Daoy (cell line): ENCODE measurements at places on chromosomes 5 and 9. TPM values are rescaled to one million over a fixed set of nuclear protein-coding genes. Genes with fewer than 3 reads are reported as not detected.

Gene DRD1
- 0.06 TPM in 2 replicates for total RNA-seq

DNA sequence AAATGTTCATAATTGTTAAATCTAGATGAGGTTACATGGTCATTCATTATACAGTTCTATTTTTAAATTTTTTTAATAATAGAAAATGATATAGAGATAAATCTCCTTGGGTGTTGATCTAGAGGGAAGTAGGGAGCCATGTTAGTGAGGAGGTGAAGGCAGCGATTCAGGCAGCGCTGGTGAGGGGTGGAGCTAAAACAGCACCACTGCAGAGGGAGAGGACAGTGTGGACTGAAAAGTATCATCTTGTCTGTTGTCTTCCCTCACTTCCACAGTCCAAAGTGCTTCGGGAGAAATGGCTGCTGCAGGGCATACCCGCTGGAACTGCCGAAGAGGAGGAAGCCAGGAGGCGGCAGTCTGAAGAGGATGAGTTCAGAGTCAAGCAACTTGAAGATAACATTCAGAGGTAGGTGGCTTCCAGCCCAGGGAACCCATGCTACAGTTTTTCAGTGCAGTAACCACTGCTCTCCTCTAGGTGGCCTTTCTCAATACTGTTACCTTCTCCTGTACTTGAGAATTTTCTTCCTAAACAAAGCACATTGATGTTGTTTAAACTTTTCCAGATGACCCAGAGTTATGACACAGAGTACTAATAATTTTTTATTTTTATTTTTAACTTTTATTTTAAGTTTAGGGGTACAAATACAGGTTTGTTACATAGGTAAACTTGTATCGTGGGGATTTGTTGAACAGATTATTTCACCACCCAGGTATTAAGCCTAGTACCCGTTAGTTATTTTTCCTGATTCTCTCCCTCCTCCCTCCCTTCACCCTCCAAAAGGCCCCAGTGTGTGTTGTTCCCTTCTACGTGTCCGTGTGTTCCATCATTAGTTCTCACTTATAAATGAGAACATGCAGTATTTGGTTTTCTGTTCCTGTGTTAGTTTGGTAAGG, 100.5 kb downstream of the PALM2AKAP2 start:
- peak; percentile 26 for DNase-seq

DNA sequence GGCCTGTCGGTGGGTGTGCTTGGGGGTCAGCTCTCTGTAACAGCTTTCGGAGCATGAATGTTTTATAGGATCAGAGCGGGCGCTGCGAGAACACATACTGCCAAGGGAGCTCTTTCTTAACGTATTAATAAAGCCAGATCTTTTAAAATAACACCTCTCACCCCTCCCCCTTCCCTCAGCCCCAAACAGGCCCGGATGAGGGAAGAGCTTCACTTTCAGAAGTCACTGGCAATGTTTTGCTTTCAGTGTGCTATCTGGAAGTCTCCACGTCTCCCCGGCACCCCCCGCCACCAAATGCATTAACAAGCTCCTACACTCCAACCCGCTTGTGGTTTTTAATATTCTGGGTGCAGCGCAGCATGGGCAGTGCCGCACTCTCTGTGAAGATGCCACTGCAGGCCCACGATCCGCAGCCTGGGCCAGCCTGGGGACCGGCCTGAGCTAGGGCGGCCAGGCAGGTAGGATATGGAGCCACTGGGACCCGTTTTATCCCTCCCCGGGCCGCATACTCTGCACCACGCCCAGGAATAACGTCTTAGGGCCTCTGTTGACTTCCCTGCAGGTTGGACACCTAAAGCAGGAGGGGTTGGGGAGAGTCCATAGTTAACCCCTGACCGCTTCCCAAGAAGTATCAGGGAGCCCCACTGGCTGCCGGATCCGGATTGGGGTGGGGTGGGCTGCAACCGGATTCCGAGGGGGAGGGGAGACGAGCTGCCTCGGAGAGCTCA, 12.6 kb downstream of the NR2F1 start:
- DNase-seq, result no peak

GRCh38 chr9:133448487-133448972, 11.2 kb upstream of the CACFD1 start:
- no peak for DNase-seq

- no peak for DNase-seq
Observed at GRCh38 chr5:98464737-98465330, 308.6 kb upstream of the RGMB start.

GRCh38 chr9:109171926-109172325, 4.9 kb upstream of the FRRS1L start:
- peak; percentile 88 for DNase-seq

- DNase-seq, result peak; percentile 88
Observed at GRCh38 chr5:458547-459353, 15.8 kb downstream of the EXOC3 start.

DNA sequence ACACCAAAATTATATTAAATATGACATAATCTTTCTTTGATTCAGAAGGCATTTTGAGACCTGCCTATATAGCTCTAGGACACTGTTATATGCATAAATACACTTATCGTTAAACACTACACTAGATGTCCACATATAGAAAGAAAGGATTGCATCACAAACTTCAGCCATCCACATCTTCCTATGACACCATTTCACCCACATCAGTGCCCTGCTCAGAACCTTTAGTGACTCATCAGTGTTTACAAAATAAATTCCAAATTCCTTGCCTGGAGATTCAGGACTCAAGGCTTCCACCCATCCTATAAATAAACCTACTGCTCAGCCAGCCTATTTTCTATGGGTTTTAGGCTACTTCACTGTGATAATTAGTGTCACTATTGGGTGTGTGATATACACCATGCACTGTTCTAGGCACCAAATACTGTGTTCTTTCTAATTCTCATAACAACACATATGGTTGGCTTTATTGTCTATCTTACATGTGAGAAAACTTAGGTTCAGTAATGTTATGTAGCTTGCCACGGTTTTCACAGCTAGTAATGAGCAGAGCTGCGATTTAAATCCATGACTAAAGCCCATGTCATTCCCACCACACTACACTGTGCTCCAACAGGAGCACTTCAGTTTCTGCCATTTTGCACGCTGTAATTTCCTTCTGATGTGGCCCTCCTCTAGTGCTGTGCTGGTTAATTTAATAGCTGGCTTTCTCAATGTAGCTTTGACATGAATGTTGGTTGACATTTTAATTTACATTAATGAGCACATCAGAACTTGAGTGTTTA, 103.3 kb downstream of the SREK1 start:
- peak; percentile 65 for DNase-seq

- no peak for DNase-seq
Observed at GRCh38 chr9:91208419-91208745, 153.3 kb downstream of the AUH start.

GRCh38 chr9:82600536-82601292, 462.2 kb downstream of the RASEF start:
- no peak for DNase-seq

- DNase-seq, result peak; percentile 95
Observed at GRCh38 chr5:135246923-135247795, 151.9 kb downstream of the MACROH2A1 start.
